Sigmoid colon (tissue), 7 donors: ENCODE measurements at places on chromosomes 12 and 14. TPM values are rescaled to one million over a fixed set of nuclear protein-coding genes. Genes with fewer than 3 reads are reported as not detected.

TBPL2 gene
- not detected for total RNA-seq

TUNAR gene
- total RNA-seq = not detected

KIF21A gene
- 23.9 TPM for total RNA-seq

CAPZA3 gene
- total RNA-seq = not detected

DNA sequence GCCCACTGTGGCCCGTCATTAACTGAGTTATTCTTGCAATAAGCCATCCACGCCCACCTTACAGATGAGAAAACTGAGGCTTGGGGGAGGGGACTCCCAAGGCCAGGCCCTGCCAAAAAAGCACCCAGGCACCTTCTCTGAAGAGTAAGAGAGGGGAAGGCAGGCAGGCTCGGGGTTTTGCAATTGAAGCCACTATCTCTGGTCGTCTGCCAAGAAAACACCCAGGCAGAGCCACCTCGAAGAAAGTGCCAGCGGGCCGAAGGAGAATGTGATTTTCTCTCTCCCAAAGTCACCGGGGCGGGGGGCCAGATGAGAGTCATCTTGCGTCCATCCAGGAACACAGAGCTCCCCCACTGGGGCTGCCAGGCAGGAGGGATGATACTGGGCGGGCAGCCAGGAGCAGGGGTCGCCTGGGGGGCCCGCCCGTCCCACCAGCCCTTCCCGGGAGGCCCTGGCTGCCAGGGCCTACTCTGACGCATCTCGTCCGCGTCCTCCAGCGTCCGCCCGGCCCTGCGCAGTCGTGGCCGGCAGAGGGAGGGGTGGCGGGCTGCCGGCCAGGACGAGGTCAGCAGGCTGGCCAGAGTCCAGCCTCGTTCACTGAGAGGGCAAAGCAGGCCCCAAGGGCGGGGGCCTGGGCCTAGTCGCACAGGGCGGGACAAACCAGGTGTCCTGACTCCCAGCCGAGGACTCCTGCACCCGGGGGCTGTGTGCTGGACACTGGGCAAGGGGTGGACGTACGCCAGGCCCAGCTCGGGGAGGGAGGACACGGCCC lies 74.3 kb downstream of the RFLNA start:
- DNase-seq = peak; percentile 97

DNA sequence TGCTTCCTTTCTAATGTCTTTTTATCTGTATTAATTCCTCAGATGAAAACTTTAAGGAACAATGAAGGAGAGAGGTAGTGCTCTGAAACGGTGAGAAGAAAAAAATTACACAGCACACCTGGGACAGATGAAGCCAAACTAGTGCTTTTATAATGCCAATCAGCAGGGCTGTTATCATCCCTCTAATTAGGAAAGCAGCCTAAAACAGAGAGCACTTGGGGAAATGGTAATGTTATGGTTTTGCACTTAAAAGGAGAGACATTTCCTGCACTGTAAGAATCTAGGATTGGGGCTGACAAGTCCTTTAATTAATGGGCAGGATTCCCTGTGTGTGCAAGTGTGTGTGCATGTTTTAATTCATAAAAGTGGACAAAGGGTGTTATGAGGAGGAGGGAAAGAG lies 4.8 kb upstream of the LMO3 start:
- no peak for DNase-seq

GRCh38 chr14:95070748-95071435 lies 86.4 kb downstream of the DICER1 start:
- no peak for DNase-seq

DNA sequence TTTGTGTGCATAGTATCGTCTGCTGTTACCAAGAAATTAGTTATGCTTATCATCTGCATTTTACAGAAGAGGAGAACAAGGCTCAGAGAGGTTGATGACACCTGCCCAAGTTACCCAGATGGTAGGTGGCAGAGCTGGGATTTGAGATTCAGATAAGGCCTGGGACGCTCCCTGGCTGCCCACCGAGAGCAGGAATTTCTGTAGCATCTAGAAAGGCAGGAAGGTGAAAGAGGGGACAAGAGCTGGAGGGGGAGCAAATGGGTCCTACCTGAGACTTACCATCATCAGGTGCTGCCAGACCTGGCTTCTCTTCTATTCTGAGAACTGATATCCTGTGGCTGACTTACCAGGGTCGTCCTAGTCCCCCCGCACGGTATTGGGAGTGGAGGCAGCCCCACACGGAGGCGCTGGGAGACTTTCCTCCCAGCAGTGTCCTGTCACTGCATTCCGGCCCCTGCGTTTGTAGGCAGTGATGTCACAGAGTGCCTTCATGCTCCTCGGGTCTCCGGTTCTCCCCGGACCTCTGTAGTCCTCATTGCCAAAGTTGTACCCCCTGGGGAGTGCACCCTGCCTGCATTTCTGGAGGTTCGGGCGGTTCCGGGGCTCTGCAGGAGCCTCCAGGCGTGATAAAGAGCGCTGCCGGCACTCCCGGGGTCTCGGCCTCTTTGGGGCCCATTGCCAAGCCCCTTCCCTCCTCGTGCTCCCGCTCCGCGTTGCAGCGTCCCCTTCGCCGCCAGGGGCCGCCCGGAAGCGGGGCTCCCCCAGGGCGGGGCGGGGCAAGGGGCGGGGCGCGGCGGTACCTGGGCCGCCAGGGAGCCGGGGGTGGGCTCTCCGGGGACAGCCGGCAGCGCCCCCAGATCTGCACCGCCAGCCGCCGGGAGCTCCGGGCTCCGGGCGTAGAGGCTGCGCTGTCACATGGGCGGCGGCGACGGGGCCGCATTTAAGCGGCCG lies at the start of gene CABP1:
Gene CABP1 (plus strand): TSS at position 856 of the 951 bp plus-strand sequence. CDS start 60 bp downstream, at position 916.
- DNase-seq = no peak

DNA sequence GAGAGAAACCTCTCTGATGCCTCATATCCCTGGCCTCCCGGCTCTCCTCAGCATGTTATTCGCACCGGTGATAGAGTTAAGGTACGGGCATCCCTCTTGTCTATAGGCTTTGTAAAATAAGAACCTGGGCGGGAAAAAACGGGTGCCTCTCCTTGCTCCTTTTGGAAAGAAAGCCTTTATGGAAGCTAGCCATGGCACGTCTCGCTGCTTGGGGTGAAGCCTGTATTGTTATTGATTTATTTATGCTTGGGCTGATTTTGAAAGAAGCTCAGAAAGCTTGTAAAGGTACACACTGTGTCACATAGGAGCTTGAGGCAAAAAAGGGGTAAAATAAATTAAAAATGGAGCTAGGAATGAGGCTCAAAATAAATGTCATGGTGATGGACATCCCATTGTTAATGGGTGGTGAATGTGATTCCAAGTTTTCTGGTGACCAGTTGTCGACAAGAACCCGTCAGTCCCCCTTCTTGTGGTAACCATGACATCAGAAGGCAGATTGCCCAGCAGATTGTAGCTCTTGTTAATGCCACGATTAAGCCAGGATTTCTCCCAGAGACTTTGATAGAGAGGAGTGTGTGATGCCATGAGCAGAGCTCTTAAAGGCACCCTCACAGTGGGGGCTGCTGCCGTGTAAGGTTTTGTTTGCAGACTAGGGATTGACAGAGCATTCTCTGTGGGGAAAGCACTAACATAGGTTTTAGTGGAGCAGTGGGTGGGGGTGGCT lies 50.4 kb upstream of the ASPG start:
- DNase-seq = no peak

- DNase-seq = no peak
These were observed 109.4 kb upstream of the SSTR1 start for GRCh38 chr14:38098074-38098836.
